Ecto neural progenitor cell (in vitro differentiated cells): ENCODE measurements at places on chromosomes 3 and 15.

GRCh38 chr15:90103701-90104329, 1.5 kb upstream of the IDH2 start:
- no peak for DNase-seq

DNA sequence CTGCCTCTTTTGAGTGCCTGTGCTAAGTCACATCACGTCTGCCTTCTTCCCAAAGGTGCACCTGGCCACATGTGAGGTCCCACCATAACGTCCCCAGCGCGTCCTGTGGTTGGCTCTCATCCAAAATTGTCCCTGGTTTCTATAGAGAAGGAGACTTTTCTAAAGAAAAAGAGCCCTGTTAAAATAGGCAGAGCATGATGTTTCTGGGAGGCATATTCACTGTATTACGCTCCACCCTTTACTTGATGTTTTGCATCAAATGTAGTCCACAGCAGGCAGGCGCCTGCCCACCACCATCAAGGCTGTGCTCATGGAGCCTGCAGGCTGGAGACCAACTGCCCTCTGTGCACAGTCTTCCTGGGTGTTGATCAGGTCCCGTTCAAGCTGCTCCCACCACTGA, 36.3 kb downstream of the WHAMM start:
- DNase-seq, result no peak

GRCh38 chr15:22265056-22265945, 185.0 kb downstream of the OR4M2 start:
- DNase-seq, result no peak

GRCh38 chr3:45057557-45057956, 31.5 kb downstream of the CLEC3B start:
- no peak for DNase-seq

GRCh38 chr3:64360280-64360679, 135.0 kb upstream of the PRICKLE2 start:
- no peak for DNase-seq

DNA sequence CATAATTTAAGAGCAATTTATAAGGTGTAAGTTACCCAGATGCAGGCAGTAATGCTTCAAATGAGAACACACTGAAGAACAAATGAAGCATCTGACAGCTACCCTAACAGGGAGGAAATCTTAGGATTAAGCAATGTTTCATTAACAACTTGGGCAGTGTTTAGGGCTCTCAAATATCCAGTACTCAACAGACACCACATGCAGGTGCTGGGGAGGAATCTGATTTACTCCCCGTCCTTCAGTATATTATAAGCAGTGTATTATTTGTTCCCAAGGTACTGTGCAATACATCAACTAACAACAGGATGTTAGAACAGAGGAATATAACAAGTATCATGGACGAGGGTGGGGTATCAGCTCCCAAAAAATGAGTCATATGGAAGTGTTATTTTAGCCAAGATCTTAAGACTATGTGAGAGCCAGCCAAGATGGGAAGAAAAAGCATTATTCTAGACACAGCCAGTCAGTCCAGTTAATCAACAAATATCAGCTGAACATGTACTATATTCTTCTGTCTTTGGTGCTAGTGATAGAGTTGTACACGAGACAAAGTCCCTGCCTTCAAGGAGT, 20.4 kb downstream of the BTBD1 start:
- no peak for DNase-seq

GRCh38 chr3:153927107-153927506, 194.1 kb upstream of the ARHGEF26 start:
- no peak for DNase-seq

DNA sequence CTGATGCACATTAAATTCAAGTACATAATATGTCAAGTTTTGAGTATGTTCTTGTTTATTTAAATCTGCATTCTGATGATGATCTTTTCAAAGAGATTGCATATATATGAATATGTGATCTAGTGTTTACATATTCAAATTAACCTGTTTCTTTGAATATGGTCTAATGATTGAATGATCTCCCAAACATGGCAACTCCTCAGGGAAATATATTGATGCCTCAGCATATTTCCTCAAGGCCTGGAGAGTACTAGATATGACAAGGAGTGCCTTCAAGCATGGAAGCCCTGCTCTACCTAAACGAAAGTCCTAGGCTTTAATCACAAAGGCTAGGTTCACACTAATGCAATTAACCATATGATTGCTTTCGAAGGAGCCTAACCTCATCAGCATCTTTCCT, 532.8 kb downstream of the ZIC1 start:
- DNase-seq, result no peak

- DNase-seq, result no peak
Observed at GRCh38 chr3:62587579-62588031, 214.3 kb upstream of the FEZF2 start.

DNA sequence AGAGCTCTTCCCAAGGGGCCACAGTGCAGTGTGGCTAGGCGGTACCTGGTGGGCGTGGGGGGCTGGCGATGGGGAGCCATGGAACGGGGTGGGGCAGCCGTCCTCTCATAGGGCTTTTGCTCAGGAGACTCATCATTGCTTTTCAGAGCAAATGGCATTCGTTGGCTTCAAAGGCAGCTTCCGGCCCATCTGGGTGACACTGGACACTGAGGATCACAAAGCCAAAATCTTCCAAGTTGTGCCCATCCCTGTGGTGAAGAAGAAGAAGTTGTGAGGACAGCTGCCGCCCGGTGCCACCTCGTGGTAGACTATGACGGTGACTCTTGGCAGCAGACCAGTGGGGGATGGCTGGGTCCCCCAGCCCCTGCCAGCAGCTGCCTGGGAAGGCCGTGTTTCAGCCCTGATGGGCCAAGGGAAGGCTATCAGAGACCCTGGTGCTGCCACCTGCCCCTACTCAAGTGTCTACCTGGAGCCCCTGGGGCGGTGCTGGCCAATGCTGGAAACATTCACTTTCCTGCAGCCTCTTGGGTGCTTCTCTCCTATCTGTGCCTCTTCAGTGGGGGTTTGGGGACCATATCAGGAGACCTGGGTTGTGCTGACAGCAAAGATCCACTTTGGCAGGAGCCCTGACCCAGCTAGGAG, 40.8 kb downstream of the MESD start:
- no peak for DNase-seq

GRCh38 chr3:38669668-38670067, 20.2 kb upstream of the SCN5A start:
- no peak for DNase-seq

GRCh38 chr15:94943888-94944287, 712.5 kb downstream of the MCTP2 start:
- DNase-seq, result no peak

GRCh38 chr3:187941848-187942194, 196.6 kb upstream of the BCL6 start:
- no peak for DNase-seq

- no peak for DNase-seq
Observed at GRCh38 chr3:4588466-4588865, 95.3 kb downstream of the ITPR1 start.

- no peak for DNase-seq
Observed at GRCh38 chr3:116579840-116580239, 129.7 kb upstream of the TUSC7 start.

DNA sequence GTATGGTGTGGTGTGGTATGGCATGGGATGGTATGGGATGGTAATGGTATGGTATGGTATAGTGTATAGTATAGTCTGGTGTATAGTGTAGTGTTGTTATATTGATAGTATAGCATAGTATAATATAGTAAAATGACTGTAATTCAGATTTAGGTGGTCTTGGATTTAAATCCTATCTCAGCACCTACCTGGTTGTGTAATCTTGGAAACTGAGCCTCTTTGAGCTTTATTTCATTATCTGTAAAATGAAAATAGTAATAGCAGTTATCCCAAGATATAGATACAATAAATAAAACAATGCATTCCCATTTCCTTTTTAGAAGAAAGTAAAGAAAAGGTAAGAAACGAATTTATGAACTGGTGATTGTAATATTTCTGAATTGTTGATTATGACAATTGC, 27.5 kb upstream of the MEF2A start:
- no peak for DNase-seq

GRCh38 chr3:191972714-191973398, 511.9 kb downstream of the PYDC2 start:
- no peak for DNase-seq

DNA sequence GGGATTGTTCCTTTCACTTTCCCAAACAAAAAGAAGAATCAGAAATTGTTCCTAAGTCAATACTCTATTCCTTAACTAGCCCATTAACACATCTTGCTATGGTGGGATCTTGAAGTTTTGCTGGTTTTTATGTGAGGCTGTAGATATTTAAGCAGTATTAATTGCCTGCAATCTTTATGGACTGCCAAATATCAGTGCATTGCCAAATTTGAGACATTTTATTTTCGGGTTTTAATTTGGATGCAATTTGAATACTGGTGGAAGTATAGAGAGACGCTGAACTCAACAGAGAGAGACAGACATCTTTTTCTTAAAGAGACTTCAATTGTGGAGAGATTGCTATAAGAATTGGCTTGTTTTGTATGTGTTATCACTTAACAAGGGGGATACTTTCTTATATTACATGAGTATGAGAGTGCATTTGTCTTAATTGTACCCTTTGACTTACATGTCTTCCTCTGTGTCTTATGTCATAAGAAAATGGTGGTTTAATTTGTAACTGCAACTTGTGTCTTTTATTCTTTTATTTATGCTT, 10.0 kb downstream of the CADM2 start:
- DNase-seq, result no peak
